ENCODE measurements at places on chromosomes 11 and 22.
A peak's percentile ranks its signal among the peaks of the same experiment; 100 is the strongest.

DNA sequence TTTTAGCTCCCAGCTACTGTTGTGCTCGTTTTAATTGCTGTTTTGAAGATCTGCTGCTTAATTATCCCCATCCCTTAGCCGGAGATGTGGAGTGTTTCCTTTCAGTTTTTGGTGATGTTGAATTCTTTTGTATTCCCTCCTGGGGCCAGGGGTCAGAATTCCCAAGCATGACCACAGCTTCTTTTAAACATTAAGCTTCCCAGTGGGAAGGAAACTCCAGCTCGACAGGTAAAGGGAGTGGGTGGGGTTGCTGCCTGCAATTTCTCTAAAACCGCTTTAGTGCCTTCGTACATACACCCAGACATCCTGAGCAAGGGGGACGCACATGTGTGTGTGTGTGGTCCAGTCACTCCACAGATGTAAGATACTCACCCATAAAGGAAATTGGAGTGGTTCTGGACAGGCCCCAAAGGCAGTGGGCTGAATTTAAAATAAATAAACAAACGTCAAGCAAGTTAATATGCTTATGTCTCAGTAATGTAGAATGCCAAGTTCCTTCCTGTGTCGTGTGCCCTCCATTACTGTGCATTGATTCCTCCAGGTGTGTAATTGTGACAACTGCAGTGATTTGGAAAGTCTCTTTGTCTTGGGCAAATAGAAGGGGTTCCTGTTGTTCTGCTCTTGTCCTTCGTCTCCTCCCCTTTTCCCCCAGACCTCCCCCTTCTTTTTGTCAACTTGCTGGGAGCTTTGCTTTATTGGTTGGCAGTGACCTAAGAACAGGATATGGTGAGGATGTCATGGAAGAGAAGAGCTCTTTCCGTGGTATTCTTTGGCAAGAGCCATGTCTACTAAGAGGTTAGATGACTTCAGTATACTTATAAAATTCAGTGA is 19.2 kb upstream of the ADSL start:
- no peaks in the 10 kb centered on the region for H3K27me3 ChIP-seq
- H3K4me3 ChIP-seq, result no peak overlapping the region
- H3K36me3 ChIP-seq, result peaks cover 23% of the 10 kb centered on the region

GRCh38 chr22:19149047-19149883 is 827 bp downstream of the GSC2 start:
- peak overlapping the region; percentile 26 for H3K4me3 ChIP-seq
- DNase-seq, result no peak
- no peaks in the 10 kb centered on the region for H3K36me3 ChIP-seq
- H3K4me1 ChIP-seq, result peaks cover 23% of the 10 kb centered on the region
- H3K27me3 ChIP-seq, result peaks cover 45% of the 10 kb centered on the region

DNA sequence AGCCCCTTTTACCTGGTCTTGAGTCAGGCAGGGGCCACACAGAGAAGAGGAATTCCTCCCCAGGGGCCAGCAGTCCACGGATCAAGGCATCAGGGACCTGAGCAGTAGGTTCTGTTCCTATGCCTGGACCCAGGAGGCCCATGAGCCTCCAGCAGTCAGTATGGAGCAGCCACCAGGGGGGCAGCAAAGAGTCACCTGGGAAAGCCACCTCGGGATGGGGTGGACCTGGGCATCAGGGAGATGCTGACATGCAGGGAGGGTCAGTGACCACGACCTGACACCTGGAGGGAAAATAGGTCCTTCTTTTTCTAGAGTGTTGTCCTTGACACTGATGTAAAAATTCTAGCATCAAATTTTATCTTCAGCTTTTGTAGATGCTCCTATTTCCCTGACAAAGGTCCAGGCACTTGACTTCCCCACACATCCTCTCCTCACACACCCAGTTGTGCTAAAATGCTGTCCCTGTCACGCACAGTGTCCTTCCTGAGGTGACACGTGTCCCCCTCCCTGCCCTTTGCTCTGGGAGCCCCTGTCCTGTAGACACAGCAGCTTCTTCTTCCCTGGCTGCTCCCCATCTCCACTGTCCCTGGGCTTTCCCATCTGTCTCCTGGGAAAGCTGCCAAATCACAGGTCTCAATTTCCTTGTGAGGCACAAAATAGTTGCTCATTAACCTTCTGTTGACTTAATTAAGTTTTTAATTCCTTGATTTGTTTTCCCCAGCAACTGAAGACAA is 70.0 kb upstream of the IGLL5 start:
- H3K27me3 ChIP-seq, result no peaks in the 10 kb centered on the region
- no peaks in the 10 kb centered on the region for H3K36me3 ChIP-seq
- no peak overlapping the region for H3K4me3 ChIP-seq
- peak overlapping the region; percentile 52 for H3K27ac ChIP-seq

DNA sequence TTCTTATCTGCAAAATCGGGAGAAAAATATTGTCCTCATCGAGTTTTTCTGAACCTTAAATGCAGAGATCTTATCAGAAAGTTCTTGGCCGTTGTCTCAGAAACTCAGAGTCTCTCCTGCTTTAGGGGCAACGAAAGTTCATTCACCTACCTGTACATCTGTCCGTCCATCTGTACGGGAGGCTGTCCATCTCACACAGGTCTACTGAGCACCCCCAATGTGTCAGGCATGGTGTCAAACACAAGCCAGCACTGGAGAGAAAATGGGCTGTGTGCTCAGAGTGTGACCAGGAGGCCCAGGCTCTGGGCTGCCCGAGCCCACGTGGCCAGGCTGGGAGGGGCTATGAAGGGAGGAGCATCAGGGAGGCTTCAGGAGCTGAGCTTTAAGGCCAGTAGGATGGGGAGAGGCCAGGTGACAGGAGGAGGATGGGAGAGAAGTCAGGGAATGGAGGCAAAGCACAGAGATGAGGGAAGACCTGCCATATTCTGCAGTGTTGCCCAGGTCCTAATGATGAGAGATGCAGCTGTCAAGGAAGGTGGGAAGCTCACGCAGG is 62.4 kb upstream of the MYEOV start:
- H3K4me3 ChIP-seq, result no peak overlapping the region
- H3K27ac ChIP-seq, result no peak overlapping the region
- peaks cover 5% of the 10 kb centered on the region for H3K27me3 ChIP-seq
- no peak for DNase-seq
- H3K36me3 ChIP-seq, result no peaks in the 10 kb centered on the region
- H3K4me1 ChIP-seq, result no peaks in the 10 kb centered on the region

DNA sequence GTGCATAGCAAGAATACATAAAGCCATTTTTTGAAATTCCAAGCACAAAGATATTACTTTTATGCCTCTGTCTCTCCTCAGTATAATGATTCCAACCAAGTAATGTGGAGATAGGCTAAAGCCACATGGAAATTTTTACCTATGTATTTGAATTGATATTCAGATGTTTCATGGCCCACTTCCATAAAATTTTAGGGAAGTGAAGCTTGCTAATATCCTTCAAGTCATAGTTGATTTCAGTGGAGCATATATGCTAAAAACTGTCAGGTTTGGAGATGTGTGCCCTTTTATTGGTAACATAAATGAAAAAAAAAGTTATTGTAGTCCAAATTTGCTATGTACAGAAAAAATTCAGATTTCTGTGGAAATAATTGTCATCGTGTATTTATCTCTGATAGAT is 12.3 kb downstream of the MS4A4E start:
- no peak for DNase-seq
- no peak overlapping the region for H3K4me3 ChIP-seq
- no peaks in the 10 kb centered on the region for H3K36me3 ChIP-seq
- H3K4me1 ChIP-seq, result no peaks in the 10 kb centered on the region

All from CD4-positive, alpha-beta T cell (primary cell).